ENCODE measurements at places on chromosomes 3 and 15. TPM values are rescaled to one million over a fixed set of nuclear protein-coding genes. Genes with fewer than 3 reads are reported as not detected.

DNA sequence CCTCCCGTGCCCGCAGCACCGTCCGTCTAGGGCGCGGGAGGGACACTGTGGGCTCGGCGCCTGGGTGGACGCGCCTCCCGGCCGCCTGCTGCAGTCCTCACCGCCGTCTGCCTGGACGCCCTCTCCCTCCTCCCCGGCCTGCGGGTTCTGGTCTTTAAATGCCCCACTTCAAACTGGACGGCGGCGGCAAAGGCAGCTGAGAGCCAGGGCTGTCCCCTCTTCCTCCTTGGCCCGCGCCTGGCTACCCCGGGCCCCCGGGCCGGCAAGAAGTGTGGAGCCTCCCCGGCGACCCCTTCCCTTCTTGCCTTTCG lies 426 bp downstream of the CBLB start:
- no peak for DNase-seq

DNA sequence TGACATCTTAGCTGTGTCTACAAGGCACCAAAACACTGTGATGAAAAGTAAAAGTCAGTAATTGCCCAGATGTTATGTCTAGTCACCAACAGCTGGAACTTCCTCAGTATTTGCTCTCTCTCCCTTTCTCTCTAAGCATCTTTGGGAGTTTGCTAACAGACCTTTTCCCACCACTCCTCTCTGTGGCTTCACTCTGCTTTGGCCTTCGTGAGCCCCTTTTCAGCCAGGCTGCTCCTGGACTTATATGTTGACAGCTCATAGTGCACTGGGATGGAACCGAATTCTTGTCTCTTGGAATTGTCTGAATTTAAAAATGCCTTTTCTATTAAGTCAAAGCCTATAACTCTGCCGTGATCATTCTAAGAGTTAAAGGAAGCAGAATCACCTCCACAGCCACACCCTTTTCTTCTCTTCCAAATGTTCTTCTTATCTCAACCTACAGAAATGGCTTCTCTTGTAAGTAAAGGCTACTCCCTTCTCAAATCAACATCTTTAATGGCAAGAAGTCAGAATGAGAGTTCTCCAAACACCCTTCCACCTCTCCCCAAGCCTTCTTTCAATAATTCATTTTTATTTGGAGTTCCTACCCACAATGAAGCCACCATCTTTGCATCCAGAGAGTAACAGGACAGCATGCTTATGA lies 17.2 kb upstream of the FOXP1 start:
- DNase-seq, result no peak

- DNase-seq, result no peak
Measured at GRCh38 chr3:127132876-127133275, 60.1 kb upstream of the PRR23E start.

GRCh38 chr15:101192081-101192480 lies 59.8 kb downstream of the CHSY1 start:
- no peak for DNase-seq

- no peak for DNase-seq
Measured at GRCh38 chr3:62990704-62991413, 115.6 kb upstream of the CADPS start.

DNA sequence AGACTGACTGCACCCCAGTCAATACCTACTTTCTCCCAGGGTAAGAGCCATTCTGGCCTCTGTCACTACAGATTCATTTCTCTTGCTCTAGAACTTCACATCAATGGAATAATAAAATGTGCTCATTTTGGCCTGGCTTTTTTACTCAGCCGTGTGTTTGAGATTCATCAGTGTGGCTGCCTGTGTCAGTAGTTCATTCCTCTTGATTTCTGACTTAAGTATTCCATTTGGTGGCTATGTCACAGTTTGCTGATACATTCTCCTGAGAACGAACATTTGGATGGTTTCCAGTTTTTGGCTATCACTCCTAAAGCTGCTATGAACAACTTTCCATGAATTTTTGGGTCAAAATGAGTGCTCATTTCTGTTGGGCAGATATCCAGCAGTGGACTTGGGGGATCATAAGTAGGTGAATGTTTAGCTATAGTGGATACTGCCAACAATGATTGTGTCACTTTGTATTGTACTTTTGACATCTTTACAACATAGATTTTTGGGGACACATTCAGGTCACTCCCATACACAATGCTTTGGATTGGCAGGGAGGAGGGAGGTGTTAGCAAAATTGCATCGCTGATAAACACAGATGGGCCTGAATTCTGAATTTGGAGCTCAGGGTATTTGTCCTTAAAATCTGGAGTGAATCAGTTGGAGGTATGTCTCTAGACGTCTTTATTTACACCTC lies 19.8 kb upstream of the FAM107A start:
- no peak for DNase-seq

TRPM1 gene
- total RNA-seq, result not detected

LOXL1 gene
- total RNA-seq, result 1.9 TPM

ELL3 gene
- 3.6 TPM for total RNA-seq

All from activated CD4-positive, alpha-beta T cell treated with anti-CD3 and anti-CD28 coated beads for 36 hours (primary cell).